GM13977 (cell line): ENCODE measurements at places on chromosomes 3 and 15.
A peak's percentile ranks its signal among the peaks of the same experiment; 100 is the strongest.

- no peak for DNase-seq
These were observed 451.6 kb upstream of the TPRG1 start for GRCh38 chr3:188720215-188720614.

- no peak for DNase-seq
These were observed 1.7 kb upstream of the STAB1 start for GRCh38 chr3:52493232-52494017.

GRCh38 chr15:85554852-85555521 is 174.6 kb downstream of the AKAP13 start:
- DNase-seq: peak; percentile 17

DNA sequence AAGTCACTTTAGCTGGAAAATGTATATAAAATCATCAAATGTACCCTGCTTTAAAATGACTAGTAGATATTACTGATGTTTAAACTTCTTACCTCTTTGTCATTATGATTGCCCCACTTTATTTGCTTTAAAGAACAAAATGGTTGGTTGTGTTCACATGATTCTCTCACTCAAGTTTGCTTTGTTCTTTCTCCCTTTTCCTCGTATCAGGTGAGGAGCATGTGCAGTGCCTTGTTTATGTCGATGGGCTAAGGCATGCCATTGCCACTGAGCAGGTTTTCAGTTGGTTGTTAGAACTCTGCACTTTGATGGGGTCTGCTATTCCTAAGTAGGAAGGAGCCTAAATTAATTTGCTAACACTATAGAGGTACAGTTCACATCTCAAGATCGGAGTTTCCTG is 5.3 kb downstream of the MAP2K5 start:
- no peak for DNase-seq

GRCh38 chr15:87752250-87752951 is 504.1 kb downstream of the NTRK3 start:
- DNase-seq: no peak
